ENCODE measurements at places on chromosomes 11 and 22.

GRCh38 chr22:25448435-25449051 is 115.9 kb upstream of the GRK3 start:
- no peak for DNase-seq

GRCh38 chr22:20130731-20131596 is 640 bp upstream of the ZDHHC8 start:
- peak; percentile 85 for DNase-seq

DNA sequence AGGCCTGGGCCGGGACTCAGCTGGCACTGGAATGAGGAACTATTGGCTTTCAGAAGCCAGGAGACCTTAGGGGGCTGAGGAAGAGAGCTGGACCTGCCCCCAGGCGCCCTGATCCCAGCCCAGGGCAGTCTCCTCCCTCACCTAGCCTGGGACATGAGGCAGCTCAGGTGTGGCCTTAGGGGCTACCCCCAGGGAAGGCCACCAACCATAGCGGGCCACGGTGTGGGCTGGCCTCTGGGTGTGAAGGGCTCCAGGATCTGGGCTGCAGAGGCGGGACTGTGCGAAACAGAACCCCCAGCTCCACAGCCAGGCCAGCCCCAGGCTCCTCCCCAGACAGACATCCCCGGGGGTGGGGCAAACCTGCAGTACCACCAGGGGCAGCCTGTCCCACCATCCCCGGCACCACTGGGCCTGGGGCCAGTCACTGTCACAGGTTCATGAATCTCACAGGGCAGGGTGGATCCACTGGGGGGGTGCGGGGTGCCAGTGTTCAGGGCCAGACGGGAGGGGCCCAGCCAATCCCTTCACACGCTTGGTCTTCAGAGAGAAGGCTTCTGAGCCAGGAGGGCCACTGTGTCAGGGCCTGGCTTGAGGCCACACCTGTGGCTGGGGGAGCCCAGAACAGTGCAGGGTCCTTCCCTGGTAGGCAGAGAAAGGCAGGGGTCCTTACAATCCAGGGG is 3.5 kb downstream of the PLXNB2 start:
- no peak for DNase-seq

GRCh38 chr22:38176170-38176741 is 5.4 kb downstream of the PLA2G6 start:
- DNase-seq, result no peak

DNA sequence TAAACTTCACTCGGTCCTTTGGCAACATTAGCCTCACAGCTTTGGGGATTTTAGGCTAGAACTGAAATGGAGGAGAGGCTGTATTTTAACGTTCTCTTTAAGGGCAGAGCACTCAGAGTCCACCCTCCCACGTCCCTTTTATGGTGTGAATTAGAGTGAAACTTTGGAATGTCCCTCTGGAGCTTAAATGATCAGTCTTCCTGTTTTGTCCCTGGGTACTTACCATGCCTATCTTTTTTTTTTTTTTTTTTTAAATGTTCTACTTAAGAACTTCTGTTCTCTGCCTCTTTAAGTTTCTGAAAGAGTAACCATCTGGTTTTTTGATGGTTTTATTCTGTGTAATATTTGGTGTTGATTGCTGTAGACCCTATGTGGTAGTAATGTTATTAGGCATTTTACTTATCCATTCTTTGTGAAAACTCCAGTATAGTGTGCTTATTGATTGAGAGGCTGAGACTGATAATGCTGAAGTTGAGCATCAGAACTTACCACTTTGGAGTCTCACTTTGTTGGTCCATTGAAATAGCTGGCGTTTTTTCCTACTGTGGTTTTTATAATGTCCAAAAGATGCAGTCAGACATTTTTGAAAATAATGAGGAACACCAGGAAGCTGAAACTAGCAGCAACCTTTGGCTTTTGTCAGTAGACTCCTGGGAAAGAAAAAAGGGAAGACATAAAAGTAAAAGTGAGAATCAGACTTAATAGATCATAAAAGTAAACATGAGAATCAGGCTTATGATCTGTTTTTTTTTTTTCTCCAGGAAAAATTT is 11.6 kb downstream of the UVRAG start:
- no peak for DNase-seq

GRCh38 chr11:65423516-65424204 is 1.1 kb downstream of the NEAT1 start:
- DNase-seq, result no peak

GRCh38 chr22:28237112-28237511 is 318.1 kb upstream of the PITPNB start:
- no peak for DNase-seq

- no peak for DNase-seq
Observed at GRCh38 chr22:47381240-47381639, 618.8 kb downstream of the TBC1D22A start.

DNA sequence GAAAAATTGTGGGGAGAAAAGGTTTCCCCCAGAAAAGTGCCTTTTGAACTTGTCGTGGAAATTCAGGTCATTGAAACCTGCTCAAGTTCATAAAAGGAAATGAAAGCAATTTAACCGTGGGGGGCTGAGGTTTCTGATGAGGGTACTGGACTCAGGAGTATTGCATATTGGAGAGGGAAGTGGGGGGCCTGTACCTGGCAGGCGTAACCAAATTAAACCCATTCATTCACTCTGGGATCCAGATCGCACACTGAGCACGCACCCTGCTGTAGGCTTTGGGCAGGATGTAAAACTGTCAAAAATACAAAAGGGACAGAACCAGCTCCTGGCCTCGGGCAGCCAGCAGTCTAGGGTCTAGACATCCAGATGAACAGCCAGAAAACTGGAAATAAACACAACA is 1517.4 kb downstream of the BRD1 start:
- no peak for DNase-seq

- DNase-seq, result no peak
Observed at GRCh38 chr22:48378673-48379072, 1449.0 kb downstream of the BRD1 start.

DNA sequence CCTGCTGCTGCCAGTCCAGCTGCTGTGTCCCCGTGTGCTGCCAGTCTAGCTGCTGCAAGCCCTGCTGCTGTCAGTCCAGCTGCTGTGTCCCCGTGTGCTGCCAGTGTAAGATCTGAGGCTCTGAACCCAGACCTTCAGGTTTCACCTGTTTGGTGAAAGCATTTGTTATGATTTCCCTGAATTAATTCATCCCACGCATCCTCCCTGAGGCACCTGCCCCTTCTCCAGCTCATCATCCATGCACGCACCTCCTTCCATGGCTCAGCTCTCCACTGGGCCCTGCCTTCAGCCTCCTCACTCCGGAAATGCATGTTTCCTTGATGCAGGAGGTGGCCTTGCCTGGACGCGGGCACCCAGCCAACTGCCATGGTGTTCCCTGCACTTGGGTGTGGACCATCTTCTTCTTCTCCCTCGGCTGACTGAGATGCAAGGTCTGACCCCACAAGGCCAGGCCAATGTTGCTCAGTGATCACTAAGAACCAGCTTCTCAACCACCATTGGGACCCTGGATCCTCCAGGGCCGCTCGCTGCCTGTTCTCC is 788 bp downstream of the KRTAP5-10 start:
- no peak for DNase-seq

GRCh38 chr11:35486446-35486845 is 39.0 kb downstream of the PAMR1 start:
- DNase-seq, result no peak

DNA sequence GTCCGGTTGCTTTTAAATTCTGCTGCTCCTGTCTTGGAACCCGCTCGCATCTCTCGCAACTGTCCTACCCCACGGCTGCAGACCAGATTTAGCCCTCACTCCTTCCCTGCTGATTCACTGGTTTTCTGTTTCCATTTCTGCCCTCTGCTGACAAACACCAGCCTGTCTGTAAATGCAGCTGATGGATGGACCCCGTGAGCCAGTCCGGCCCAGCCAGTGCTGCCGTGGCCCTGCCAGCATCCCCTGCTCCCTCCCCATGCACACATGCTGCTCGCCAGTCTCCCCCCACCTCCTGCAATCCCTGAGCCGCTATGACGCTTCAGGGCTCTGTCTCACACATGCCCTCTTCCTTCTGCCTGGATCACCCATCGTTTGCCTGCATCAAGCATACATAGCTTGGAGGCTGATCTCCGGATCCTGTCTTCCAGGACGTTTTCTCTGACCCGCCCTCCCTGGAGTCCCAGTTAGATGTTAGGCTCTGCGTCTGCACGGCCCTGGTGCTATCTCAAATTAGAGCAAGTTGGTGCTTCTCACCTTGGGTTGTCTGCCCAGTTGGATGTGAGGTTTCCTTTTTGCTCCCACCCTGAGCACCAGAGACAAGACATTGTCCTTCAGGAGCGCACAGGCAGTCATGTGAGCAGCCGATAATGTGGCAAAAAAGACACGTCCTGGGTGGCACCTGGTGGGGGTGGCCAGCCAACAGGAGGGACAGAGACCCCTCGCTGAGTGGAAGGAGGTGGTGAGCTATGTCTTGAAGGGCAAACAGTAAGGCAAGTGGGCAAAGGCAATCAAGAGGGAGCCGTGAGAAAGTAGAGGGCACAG is 4.3 kb upstream of the ACR start:
- DNase-seq, result no peak

DNA sequence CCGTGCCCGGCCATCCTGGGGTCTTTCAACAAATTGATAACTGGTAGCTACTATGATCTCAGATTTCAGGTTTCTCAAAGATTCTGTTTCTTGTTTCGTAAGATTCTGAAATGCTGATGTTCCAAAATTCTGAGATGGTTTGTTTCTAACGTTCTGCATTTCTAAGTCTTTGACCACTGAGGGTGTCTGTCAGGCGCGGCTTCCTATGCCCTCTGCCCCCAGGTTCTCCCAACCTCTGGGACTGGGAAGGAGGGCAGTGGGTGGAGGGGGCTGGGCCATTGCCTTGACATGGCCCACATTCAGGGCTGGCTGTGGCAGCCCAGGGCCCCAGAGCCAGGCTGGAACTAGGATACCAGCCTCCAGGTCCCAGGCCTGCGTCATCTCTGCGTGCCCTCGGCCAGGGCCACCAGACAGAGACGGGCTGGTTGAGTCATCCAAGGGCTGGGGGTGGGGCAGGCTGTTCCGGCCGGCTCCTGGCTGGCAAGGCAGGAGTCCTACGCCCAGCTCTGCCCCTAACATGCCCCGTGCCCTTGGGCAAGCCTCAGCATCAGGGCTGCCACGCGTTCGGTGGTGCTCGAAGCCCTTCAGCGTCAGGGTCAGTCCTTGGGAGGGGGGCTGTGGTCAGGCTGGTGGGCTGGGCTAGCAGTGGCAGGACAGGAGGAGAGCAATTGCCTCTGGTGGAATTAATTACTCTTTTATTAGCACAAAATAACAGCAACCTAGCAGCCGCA is 5.2 kb downstream of the TMEM134 start:
- no peak for DNase-seq

DNA sequence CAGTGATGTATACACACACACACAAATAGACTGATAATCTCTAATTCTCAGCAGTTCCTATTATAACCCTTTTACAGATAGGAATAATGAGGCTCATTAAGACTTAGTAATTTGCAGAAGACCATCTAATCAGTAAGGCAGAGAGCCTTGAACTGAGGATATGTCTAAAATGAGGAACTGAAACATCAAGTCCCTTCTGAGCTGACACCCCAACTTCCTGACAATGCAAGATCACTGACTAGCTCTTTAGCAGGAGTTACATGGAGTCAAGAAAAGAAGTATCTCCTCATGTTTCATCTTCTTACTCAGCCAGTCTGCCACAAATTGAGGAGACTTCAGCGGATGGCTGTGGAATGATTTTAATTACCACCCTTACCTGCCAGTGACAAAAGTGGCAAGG is 193.0 kb downstream of the MSANTD4 start:
- no peak for DNase-seq

- no peak for DNase-seq
Observed at GRCh38 chr11:122632181-122632824, 23.2 kb upstream of the UBASH3B start.

GRCh38 chr11:232783-233565 is 3.2 kb downstream of the SIRT3 start:
- no peak for DNase-seq

DNA sequence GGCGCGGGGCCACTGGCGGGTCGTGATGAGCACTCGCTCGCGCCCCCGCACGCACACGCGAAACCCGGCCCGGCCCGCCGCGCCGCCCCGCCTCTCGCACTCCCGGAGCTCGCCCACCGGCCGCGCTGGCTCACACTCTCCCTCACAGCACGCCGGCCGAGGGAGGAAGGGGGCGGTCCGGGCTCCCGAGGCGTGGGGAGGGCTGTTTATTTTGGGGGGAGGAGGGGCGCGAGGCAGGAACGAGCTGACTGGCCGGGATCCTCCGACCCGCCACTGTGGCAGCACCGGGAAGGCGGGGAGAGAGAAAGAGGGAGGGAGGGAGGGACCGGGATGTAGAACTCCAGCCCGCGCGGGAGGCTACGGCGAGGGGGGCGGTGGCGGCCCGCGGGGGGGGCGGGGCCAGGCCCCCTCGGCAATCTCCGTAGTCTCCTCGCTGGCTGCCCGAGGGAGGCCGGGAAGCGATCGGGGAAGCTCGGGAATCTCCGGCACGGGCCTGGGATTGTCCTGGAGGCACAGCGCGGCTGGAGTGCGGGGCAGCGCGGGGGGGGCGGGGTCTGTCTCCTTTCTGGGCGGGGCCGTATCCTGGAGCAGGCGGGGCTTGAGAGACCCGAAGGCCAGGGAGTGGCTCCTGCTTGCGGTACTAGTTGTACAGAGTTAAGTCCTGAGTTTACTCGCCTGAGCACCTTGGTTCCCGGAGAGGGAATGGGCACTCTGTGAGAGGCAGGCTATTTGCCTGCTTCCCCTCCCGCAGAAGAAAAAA is at the start of gene RBFOX2:
Gene RBFOX2, minus strand, starts transcription at position 179 of the 760 bp plus-strand sequence. CDS start 399 bp downstream, outside the sequence.
- DNase-seq, result peak; percentile 75

- DNase-seq, result no peak
Observed at GRCh38 chr11:131561501-131561900, 191.1 kb downstream of the NTM start.

DNA sequence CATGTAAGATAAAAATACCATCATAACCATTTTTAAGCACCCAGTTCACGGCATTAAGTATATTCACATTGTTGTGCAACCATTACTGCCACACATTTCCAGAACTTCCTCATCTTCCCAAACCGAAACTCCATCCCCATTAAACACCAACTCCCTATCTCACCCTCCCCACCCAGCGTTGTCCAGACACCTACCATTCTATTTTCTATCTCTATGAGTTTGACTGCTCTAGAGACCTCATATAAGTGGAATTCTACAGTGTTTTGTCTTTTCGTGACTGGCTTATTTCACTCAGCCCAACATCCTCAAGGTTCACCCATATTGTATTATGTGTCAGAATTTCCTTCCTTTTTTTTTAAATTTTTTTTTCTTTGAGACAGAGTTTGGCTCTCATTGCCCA is 45.2 kb downstream of the PPFIA1 start:
- no peak for DNase-seq

DNA sequence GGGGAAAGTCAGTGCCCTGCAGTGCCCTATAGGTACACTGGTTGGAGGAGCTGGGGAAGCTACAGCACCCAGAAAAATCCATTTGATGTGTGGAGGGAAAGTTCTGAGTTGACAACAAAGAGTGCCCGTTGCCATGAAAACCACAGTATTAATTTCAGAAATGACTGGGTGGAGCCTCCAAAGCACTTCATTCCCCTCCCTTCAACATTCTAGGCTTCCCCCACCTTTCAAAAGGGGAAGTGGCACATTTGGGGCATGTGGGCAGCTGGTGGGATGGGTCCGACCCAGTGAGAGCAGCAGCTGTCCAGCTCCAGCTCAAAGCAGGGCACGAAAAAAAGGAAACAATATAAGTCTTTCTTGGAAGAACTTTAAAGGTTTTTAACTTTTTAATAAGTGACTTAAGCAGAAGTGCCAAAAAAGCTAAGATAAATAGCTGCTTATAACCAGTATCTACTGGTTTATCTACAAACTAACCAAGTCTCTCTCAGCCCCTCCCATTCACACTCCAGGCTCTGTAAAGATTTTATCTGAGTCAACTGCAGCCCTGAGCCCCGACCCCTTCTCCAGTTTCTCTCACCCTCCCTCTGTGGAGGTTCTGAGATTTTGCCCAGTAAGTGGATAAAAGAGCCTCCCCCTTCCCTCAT is 9.0 kb upstream of the AHNAK start:
- DNase-seq, result no peak

GRCh38 chr11:74157169-74157568 is 13.6 kb downstream of the C2CD3 start:
- no peak for DNase-seq
